ENCODE measurements at places on chromosomes 16 and 17.

DNA sequence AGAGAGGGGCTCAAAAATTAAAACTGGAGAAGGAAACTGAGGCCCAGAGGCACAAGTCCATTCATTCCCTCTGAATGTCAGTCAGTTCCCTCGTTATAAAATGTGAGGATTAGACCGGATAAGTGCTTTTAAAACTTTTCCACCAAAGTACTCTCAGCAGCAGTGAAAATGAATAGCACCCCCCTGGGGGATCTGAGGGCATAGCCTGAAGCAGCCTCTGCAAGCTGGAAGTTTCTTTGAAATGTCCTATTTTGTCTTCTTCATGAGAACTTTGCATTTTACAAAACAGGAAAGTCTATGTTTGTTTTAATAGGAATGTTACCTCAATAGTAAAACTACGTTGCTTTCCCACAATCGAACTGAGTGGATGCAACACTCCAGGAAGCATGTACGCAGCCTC lies 273.0 kb downstream of the CEP112 start:
- DNase-seq, result no peak

DNA sequence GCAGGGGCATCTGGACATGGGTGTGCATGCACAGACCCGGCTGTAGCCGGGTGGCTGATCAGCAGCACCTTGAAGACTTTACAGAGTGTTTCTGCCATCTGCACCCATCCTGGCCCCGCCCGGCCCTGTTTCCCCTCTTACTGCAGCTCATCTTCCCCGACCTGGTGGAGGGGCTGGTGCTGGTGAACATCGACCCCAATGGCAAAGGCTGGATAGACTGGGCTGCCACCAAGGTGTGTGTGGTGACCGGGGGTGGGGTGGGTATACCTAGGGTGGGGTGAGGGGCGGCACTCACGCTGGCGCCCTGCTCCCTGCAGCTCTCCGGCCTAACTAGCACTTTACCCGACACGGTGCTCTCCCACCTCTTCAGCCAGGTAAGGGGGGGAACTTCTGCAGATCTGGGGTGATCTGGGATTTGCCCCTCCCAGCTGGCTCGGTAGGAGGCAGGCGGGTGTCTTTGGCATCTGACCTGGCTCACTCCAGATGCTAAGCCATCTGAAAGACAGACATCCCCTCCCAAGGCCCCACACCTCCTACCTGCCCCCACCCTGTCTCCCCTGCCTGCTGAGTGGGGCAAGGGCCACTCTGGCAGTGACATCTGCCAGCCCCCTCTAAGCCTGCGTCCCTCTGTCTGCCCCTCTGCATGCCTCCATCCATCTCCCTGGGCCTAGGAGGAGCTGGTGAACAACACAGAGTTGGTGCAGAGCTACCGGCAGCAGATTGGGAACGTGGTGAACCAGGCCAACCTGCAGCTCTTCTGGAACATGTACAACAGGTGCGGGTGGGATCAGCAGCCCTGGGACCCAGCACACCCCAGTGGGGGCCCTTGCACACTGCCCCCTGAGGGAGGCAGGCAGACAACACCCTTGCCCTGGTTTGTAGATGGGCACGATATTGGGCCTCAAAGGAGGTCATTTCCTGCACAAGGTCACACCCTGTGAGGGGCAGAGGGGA lies 6.6 kb downstream of the NDRG4 start:
- no peak for DNase-seq

GRCh38 chr17:67003231-67003630 lies 38.7 kb downstream of the CACNG4 start:
- no peak for DNase-seq

- DNase-seq, result no peak
Measured at GRCh38 chr16:67954421-67955196, 10.7 kb upstream of the LCAT start.

DNA sequence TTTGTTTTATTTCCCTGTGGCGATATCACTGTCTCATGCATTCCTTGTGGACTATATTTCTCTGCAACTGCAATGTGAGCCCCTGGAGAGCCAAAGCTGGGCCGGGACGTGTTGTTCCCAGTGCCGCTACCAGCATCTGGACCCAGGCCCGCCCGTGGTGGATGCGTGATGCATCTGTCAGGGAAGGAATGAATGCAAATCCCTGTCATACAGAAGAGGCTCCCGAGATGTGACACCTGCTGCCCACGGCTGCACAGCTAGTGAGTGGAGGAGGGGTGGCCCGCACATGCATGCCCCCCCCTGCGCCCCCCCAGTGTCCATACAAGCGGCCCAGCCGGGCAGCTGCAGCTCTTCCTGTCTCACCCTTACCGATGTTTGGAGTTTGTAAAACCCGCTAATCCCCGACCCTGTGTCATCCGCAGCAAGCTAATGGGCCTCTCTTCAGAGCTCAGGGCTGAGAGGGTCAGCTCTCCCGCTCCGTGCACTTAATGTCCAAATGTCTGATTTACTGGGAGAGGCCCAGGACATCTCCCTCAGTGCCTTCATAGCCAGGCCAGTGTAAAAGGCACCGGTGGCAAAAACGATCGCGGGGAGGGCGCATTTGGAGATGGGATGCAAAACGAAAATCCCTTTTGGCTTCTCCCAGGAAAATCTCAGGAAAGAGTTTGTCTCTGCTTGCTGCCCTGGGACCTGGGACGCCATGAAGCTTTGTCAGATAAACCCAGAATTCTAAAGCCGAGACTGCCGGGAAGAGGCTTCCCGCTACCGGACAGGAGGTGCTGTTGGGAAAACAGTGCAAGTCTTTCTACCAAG lies 91.8 kb downstream of the FOXL1 start:
- DNase-seq, result no peak

DNA sequence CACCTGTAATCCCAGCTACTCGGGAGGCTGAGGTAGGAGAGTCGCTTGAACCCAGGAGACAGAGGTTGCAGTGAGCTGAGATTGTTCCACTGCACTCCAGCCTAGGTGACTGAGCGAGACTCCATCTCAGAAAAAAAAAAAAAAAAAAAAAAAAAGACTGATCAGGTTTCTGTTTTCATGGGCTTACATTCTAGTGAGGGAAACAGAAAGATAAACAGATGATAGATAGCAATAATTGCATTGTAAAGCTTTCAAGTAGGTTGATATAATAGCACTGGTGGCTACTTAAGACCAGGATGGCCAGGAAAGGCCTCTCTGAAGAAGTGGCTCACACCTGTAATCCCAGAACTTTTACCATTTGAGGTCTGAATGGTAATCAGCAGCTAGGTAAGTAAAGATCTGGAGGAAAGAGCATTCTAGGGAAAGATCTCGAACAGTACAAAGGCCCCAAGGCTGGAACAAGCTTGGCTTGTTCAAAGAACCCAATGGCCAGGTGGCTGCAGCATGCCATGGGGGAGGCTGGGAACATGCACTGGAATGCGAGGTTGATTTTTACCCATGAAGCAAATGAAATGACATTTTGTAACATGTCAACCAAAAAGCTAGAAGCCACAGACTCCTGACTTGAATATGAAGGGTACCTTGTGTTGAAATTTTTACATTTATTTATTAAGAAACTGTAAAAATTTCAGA lies 108.3 kb upstream of the DHX40 start:
- no peak for DNase-seq

DNA sequence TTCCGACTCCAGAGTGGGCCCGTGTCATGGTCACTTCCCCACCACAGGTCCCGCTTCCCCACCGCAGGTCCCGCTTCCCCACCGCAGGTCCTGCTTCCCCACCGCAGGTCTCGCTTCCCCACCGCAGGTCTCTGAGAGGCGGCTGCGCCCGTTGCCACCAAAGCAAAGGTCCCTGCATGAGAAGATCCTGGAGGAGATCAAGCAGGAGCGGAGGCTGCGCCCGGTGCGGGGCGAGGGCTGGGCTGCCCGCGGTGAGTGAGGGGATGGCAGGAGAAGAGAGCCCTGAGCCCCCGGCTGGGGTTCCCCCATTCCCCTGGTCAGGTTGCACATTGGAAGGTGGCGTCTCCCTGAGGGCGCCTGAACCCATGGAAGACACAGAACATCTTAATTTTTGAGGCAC lies 17.4 kb upstream of the TCF25 start:
- DNase-seq, result no peak

DNA sequence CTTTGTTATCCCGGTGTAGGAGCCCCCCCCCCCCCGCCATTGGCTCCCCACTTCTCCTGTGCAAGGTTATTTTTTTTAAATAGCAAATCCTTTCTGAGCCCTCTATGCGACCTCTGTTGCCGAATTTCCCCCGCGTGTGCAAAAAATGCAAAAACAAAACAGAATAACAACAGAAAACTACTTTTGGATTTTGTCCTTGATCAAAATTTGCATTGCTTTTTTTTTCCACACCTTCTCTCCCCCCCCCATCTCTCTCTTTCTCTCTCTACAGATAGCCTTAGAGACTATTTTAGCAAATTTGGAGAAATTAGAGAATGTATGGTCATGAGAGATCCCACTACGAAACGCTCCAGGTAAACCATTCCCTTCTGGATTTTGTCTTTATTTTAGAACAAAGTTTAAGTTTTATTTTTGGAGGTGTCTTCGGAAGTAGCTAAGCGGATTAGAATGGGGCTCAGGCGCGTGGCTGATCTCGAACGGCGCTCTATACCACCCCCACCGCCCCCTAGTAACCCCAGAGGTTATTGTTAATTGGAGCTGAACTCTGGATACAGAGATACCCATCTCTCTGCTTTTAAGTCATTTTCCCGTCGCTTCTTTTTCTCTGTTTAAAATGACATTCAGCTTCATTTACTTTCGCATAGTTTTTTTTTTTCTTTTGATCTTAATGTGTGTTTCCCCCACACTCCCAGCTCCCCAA lies 1.0 kb downstream of the MSI2 start:
- DNase-seq, result no peak

GRCh38 chr16:10941127-10941933 lies 938 bp downstream of the DEXI start:
- no peak for DNase-seq

- no peak for DNase-seq
Measured at GRCh38 chr16:85457366-85457765, 155.8 kb upstream of the GSE1 start.

GRCh38 chr17:12584727-12585126 lies 81.0 kb upstream of the MYOCD start:
- no peak for DNase-seq

- DNase-seq, result no peak
Measured at GRCh38 chr17:82524540-82524939, 5.0 kb downstream of the FOXK2 start.

DNA sequence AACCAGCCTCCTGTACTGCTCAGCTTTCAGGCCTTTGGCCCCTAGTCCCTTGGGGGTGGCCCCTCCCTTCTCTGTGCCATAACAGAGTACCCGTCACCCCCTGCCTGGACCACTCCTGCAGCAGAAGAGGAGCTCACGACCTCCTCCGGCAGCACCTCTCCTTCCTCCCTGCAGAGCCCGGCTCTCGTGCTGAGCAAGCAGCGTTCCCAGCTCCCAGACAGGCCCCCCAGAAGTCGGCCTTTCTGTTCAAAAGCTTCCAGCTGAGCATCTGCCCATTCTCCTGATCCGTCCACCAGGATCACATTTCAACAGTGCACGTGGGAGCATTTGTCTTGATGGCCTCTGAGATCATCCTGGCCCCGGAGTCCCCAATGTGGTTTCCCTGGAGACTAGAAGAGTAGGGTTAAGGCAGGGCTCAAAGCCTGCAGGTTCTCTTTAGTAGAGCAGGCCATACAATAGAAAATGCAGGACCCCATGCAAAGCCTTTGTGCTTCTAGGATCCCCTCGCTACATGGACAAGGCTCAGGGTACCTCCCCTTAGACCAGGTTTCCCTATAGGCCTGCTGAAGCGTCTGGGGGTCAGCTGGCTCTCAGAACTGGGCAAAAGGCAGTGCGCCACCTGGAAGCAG lies 35.6 kb downstream of the NLRC3 start:
- no peak for DNase-seq

GRCh38 chr17:73612031-73612472 lies 32.2 kb downstream of the SDK2 start:
- DNase-seq, result no peak

DNA sequence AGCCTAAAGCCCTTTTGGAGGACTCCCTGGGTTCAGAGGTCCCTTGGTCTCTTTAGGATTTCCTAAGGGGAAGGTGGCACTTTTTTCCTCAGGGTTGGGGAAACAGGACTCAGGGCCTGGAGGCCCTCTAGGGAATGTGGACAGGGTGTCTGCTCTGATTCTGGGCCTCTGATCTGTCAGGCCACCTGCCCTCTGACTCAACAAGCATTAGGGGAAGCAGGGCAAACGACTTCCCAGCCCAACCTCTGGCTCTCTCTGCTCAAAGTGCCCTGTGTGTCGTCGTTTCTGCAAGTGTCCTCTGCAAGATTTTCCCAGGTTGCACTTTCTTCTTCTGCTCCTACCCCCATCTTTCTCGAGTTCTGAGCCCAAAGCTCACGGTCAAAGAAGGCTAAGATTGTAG lies 6.6 kb upstream of the IGFBP4 start:
- no peak for DNase-seq

GRCh38 chr17:71980171-71980570 lies 140.6 kb upstream of the SOX9 start:
- no peak for DNase-seq

DNA sequence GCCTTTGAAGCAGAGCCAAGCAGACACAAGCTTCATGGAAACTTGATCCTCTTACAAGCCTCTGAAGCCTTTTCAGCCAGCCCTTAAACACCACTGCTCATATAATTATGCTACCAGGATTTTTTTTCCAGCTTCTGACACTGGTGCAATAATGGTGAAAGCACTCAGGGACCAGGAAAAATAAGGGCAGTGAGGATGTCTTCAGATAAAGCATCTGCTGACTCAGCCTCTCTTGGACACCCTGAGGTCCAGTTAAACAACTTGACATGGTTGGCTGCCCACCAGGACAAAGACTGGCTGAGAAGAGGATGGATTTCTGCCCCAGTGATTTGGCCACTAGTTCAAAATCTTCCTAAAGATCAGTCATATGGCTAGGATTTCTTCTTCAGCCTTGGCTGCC lies 124.2 kb upstream of the N4BP1 start:
- DNase-seq, result no peak

- no peak for DNase-seq
Measured at GRCh38 chr17:12900474-12900873, 111.2 kb downstream of the ARHGAP44 start.

- no peak for DNase-seq
Measured at GRCh38 chr16:68128577-68129305, 43.6 kb downstream of the NFATC3 start.

DNA sequence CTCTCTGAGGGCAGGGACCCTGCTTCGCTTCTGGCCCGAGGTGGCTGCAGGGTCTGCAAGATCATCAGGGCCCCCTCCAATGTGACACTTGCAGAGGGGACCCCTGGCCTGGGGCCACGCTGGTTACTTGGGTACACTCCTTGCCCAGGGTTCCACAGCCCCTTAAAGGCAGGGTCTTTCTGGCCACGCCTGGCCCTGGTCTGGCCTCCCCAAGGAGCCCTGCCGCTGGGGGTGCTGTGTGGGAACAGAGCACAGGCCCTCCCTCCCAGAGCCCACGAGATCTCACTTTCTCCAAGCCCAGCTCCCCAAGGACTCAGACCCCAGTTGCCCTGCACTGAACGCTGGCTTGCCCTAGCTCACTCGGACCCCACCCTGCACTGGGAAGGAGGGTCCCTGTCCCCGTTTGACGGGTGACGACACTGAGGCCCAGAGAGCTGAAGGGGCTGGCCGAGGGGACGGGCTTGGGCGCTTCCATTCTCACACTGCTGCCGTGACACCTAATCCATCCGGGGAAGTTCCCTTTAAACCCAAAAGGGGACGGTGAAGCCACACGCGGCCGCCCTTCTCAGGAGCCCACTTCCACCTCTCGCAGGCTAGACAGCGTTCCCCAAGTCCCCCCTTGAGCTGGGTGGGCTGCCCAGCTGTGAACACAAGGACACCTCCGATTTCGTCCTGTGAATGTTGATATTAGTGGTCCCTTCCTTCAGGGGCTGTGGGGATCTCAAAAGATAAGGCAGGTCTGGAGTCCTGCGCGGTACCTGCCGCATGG lies 26.9 kb upstream of the OSGIN1 start:
- DNase-seq, result no peak

Measured in stimulated activated CD4-positive, alpha-beta T cell treated with anti-CD3 and anti-CD28 coated beads, Interleukin-4, amount 100 ng/mL, for 24 hours (primary cell).